ENCODE measurements at places on chromosomes 7 and 10.

DNA sequence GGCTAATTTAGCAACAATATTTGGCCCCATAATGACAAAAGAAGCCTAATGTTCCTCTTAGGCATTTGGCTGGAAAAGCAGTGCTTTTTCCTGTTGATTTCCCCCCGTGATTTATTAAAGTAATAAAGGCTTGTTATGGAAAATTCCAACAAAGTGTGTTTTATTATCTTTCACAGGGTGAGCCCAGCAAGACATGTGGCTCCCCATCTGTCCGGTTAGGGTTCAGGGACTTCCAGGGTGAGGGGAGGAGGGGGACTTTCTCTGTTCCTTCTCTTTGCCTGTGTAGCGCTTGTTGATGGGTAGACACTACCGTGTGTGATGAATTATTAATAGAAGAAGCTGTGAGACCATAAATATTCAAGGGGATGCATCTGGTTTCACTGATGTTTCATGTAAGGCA is 39.0 kb downstream of the HTR5A start:
- DNase-seq: no peak

DNA sequence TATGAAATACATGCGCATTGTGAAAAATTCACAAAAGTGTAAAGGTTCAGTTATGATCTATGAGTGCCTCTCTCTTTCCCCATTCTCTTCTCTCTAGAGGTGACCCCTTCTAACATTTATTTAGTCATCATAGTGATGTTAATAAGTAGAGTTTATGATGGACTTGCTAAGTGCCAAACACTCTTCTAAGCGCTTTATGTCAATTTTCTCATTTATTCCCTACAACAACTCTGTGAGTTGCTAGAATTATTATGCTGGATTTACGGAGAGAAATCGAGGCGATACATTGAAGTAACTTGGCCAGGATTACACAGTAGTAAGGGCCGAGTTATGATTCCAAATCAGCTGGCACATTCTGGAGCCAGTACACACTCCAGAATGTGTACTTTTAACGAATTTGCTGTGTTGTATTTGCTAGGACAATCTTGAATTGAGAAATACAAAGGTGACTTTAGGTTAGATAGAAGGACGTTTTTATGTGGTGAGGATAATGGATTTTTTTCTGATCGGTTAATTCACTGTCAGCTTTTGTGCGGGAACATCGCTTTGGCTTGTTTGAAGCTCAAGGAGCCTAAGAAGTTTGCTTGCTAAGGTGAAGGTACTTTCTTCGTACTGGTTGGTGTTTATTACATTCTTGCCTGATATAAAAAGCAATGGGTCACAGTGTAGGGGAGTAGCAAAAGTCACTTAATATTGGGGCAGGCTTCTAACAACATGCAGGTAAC is 1.4 kb downstream of the ATRNL1 start:
- DNase-seq: no peak

- no peak for DNase-seq
These were observed 77.2 kb upstream of the TMEM106B start for GRCh38 chr7:12133865-12134264.

DNA sequence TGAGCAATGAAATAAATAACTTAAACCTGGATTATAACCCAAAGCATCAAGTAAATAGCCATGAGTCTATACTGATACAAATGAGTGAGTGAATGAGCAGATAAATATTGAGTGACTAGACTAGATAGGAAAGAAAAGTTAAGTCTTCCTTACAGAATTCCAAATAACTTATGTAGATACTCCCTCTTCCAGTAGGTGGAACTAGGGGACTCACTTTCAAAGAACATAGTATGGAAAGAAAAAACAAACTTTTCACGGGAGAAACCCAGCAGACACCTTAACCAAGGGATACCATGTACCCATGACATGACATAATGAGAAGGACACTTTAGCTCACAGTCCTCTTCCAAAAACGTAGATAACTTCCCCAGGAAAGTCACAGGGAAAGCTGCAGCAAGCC is 32.2 kb downstream of the CSGALNACT2 start:
- no peak for DNase-seq

- DNase-seq: no peak
These were observed 25.2 kb downstream of the NHLRC2 start for GRCh38 chr10:113879691-113880090.

All from activated CD8-positive, alpha-beta memory T cell treated with anti-CD3 and anti-CD28 coated beads for 1 hour (primary cell).